Hematopoietic multipotent progenitor cell treated with erythropoietin and hydrocortisone succinate and interleukin-3 and kit ligand, for 4 days (in vitro differentiated cells): ENCODE measurements at places on chromosomes 1 and 21.

DNA sequence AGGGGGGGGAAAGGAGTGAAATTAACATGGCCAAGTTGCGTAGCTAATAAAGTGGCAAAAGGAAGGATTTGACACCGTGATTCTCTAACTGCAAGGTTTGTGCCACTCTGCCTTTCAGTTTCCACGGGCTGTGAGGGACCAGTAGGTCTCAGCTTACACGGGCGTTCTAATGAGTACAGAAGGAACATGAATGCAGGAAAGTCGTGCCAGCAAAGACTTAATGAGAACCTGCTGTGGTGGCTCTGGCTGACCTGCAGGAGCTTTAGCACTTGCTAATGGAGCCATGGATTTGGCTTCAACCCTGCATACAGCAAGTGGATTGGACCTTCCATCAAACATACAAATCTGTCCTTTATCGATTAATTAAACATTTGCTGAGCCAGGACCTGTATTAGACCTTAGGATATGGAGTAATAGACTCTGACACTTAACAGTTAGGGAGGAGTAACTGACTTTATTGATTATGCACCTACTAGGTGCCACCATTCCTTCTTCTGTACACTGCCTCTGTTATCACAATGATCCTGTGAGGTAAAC lies 15.1 kb upstream of the PITHD1 start:
- no peak for DNase-seq

DNA sequence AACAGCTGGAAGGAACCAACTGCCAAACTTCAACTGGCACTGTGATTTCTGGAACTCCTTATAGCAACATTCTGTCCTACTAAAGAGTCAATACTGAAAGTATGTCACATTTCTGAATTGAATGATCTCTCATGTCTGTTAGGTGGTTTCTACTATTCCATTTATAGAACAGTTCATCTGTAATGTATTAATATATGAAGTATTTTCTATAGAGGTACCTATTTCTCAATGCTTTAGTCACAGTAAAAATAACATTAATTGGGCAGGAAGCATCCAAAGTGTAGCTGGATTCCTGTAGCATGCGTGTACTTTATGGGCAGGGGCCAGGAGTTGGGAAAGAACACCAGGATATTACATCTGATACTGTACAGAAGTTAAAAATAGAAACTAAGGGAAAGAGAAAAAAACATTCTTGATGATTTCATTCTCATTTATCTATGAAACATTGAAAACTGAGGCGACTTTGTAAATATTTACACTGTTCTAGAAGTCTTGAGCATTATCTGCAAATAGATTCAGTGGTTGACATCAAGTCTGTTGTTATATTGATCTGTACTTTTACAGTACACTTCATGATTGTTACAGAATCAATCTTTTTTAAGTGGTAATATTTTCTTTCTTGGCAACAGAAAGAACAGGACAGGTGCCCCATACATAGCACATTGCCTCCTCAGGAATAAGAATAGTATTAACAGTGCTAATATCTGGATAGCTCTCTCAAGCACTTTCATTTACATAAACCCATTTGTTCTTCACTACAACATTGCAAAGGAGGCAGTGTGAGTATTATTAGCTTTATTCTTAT lies 6.2 kb upstream of the ZNF281 start:
- DNase-seq, result no peak

GRCh38 chr1:214977110-214977509 lies 105.4 kb upstream of the KCNK2 start:
- no peak for DNase-seq

- DNase-seq, result no peak
These were observed 38.3 kb downstream of the BEND5 start for GRCh38 chr1:48738356-48738755.

DNA sequence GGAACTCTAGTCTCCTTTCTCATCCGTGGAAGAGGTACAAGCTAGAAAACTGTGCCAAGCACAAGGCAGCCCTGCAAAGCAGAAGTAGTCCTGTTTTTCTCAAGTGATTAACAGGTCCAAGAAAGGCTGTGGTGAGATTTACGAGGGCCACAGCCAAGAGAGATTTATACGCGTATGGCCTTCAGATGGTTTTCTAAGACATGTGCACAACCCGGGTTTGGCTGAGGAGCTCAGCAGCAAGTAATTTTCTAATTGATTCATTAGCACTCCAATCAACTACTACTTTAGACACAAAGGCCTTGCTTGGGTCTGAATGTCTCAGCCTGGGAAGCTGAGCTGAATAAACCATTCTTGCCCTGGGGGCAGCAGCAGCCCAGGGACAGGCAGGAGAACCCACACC lies 55.8 kb downstream of the SSBP3 start:
- DNase-seq, result peak; percentile 37

DNA sequence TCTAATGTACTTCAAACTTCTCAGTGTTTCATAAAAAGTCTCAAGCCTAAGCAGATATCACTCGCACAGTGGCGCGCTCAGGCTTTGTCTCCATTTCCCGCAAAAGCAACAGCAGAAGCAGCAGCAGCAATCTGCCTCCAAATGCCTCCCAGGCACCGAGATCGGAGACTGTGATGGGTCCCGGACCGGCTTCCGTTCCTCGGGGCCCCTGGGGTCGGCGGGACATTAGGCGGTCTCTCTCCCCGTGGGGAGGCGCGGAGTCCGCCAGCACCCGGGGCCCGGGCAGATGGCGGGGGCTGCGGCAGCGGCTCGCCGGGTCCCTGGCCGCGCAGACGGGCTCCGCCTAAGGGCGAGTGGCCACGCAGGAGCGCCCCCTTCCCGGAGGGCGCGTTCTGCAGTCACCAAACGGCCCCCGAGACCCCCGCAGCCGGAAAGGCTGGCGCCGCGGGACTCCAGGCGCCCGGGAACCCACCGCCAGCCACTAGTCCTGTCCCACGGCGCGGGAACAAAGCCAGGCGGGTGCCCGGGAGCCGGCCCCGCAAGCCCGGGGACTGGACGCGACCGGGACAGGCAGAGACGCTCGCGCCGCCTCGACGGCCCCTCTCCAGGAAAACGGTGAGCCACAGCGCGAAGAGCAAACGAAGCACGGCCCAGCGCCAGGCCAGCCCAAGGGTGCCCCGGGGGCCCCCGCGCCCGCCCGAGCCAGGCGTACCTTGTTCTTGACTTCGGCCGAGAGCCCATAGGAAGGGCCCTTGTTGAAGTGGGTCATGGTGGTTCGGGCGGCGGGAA lies 590 bp downstream of the CNN3 start:
- peak; percentile 63 for DNase-seq

- no peak for DNase-seq
These were observed 86.8 kb downstream of the DYRK1A start for GRCh38 chr21:37453350-37453749.

- DNase-seq, result peak; percentile 76
These were observed 104.8 kb upstream of the ATP1A1 start for GRCh38 chr1:116268211-116268610.

- DNase-seq, result no peak
These were observed 87.7 kb downstream of the RAB3GAP2 start for GRCh38 chr1:220184506-220184905.

GRCh38 chr1:245074232-245074747 lies 80.5 kb upstream of the KIF26B start:
- DNase-seq, result no peak

- DNase-seq, result no peak
These were observed 212.4 kb downstream of the FOXD2 start for GRCh38 chr1:47650205-47650604.

DNA sequence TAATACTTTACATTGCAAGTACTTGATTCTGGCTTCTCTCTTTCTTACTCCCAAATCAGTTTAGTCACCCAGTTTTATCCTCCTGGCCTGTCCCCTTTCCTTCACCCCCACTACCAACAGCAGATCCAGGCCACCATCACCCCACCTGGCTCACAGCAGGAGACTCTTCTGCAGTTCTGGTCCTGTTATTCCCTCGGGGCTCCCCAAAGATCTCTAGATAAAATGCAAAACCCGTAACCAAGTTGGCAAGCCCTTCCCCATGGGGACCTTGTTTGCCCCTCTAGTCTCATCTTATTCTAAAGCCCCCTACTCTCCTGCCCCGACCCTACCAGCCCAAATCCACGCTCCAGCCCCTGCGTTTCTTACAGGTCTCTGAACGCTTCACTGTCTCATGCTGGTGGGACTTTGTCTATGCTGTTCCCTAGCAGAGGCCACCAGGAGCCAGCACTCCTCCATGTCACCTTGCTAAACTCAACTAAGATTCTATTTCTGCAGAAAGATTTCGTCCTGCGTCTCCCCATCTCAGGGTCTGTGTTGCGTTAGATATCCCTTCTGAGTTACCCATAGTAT lies 4.0 kb downstream of the ABCG1 start:
- no peak for DNase-seq

- DNase-seq, result no peak
These were observed 355.1 kb downstream of the AJAP1 start for GRCh38 chr1:5009376-5010065.

DNA sequence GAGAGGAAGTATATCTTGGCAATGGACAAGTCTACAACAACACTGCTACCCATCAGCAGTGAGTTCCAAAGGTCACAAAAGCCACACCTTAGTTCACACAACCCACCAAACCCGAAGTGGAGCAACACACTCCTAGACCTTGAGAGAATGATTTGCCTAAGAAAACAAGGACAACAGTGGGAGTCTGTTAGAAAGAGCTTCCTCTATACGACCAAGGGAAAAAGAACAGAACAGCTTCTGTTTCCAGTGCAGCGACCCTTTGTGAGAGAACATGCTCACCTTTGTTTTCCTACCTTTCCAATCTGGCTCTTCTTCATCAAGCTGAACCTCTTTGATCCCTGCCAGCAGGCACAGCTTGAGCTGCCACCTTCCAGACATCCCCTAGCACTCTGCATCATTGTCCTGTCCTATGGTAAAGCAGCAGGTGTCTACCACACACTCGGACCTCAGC lies 56.7 kb upstream of the PALMD start:
- DNase-seq, result no peak

GRCh38 chr1:162130308-162130707 lies 60.8 kb downstream of the NOS1AP start:
- DNase-seq, result no peak

- no peak for DNase-seq
These were observed 9.6 kb upstream of the CD101 start for GRCh38 chr1:116991918-116992317.

- DNase-seq, result no peak
These were observed 127.6 kb upstream of the DAB1 start for GRCh38 chr1:57551476-57551875.

GRCh38 chr1:67053535-67053784 lies 488 bp downstream of the SLC35D1 start:
- DNase-seq, result peak; percentile 61

- no peak for DNase-seq
These were observed 346.0 kb downstream of the LMX1A start for GRCh38 chr1:165010418-165011070.

DNA sequence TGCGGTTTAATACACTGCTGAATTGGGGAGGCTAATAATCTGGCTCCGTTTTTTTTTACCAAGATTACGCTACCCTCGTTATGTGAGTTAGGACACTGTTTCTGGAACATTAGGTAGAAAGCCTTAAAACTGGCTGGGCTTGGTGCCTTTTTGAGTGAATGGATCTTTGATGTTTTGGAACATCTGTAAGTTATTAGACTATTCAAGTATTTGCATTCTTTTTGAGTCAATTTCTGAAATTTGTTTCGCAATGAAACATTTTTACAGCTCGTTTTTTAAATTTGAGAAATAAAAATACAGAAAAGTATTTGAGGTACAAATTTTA lies 106.9 kb downstream of the LTN1 start:
- no peak for DNase-seq

GRCh38 chr1:232912845-232913580 lies 37.4 kb upstream of the NTPCR start:
- DNase-seq, result no peak

GRCh38 chr1:27789540-27790041 lies 16.6 kb downstream of the STX12 start:
- peak; percentile 83 for DNase-seq

GRCh38 chr1:18645747-18646090 lies 15.1 kb downstream of the PAX7 start:
- DNase-seq, result no peak

DNA sequence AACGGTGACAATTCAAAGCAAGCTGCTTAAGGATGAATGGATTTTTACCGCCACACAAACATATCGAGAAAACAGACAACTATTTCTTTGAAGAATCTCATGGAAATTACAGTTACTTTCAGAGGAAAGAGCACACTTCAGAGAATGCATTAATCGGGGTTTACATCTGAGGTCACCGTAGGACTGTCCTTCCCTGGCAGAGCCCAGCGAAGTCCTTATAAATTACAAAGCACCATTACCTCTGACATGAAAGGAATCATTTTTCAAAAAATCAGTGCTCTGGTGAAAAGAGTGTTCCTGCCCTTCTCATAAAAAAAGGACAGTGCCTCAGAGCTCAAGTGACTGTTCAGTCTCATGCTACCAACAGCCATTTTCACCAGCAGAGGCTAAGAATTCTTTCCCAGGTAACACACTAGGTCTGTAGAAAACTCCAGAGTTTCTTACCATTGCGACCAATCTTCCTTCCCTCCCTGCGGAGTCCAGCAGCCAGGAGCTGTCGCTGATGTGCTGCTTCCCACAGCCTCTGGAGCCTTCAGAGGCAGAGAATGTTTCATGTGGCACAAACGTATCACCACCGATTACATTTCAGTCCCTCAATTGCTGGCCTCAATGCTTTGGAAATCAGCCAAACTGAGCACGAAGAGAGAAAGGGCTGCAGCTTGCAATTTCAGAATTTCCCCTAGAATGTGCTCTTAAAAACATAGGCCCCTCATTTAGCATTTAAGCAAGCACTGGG lies 75.4 kb downstream of the PLD5 start:
- DNase-seq, result no peak

- no peak for DNase-seq
These were observed 93.0 kb downstream of the ATP1A1 start for GRCh38 chr1:116465845-116466685.

DNA sequence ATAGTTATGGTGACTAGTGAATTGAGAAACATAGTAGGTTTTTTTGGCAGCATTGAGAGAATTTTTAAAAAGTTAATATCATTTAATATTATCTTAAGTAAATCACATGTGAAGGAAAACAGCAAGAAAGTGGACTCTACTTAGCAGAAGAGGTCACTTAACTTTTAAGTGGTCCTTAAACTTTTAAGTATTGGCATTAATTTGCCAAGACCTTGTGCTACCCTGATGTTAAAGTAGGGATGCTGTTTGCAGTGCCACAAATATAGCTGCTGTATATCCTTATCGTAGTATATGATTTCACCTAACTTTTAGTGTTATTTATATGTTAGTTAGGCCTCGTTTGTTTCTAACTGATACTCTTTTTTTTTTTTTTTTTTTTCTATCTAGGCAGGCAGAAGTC lies 40.2 kb downstream of the SMG7 start:
- no peak for DNase-seq
